ENCODE measurements at places on chromosomes 6 and 20. TPM values are rescaled to one million over a fixed set of nuclear protein-coding genes. Genes with fewer than 3 reads are reported as not detected.

GRCh38 chr6:36102853-36103252, 27.5 kb upstream of the MAPK13 start:
- no peak for DNase-seq

GRCh38 chr6:162973151-162973872, 245.5 kb downstream of the PACRG start:
- peak; percentile 48 for DNase-seq

DNA sequence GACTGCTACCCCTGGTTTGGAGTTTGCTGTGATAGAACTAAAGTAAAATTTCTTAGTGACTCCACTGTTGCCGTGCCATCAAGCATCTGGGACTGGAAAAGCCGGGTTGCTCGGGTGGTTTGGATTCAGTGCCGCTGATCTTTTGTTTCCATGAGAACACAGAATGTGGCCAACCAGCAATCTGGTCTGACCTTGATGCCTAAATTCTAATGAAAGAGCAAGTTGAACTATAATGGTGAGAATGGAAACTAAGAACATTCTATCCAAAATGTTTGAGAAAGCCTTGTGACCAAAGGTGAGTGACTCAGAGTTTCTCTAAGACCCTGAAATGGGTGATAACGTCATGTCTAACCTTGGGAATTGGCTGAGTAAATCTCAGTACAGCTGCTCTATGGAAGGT, 9.9 kb upstream of the PI16 start:
- DNase-seq, result no peak

- DNase-seq, result no peak
Observed at GRCh38 chr6:4512051-4512471, 264.1 kb upstream of the CDYL start.

DNA sequence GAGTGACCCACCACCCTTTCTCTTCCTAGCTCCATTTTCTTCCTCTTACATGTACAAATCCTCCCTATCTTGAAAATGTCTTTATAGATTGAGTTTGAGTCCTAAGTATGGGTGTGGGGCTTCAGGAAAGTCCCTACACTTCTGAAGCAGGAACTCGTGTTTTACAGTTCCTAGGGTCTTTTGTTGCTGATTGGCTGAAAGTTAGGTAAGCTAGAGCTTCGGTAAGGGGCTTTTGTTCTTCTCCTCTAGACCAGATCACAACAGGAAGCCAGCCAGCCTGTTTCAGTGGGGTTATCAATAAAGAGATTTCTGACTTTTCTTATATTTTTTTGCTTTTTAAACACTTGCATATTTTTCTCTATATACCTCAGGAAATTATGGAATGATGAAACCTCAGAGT, 51.3 kb downstream of the CNR1 start:
- no peak for DNase-seq

- no peak for DNase-seq
Observed at GRCh38 chr6:13812359-13812642, 2.1 kb downstream of the MCUR1 start.

DNA sequence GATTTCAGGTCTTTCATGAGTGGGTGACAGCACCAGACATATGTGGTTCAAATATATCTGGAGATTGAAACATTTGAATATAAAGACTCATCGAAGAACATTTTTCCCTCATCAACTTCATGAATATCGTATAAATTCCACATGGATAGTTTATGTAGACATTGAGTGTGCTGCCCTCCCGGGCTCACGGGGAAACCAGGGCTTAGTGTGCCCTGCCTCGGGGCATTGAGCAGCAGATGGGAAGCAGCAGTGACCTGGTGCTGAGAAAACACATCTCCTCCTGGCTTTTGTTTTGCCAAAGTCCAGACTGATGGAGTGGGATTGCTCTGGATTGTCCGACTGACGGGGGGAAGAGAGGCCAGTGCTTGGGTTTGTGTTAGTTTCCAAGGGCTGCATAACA, 17.8 kb upstream of the SLC2A12 start:
- no peak for DNase-seq

DNA sequence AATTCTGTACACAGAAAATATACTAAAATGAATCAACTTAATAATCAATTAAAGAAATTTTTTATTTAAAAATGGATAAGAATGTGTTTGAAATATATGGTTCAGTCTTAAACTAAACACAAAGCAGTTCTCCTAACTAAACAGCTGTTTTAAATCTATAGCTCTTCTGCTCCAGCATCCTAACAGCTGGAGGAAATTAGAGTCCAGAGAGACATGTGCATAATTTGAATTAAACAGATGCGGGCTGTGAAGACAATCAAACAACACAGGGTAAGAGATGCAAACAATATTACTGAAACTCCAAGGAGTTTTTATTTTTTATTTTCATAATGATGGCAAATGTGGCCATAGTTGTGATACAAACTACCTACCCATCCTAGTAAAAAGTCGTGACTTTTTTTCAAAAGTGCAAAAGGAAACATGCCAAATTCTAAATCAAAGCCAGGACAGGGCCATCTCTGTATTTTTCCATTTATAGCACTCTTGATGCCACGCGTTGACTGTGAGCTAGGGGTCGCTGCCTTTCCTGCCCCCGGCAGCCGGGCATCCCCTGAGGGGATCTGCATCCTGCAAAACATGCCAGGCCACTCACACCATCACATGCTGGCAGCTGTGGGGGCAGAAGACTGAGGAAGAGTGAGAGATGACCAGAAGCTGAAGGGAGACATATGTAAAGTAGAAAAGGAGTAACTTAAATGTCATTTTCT, 310.6 kb downstream of the PRKN start:
- no peak for DNase-seq

GRCh38 chr6:30703011-30703410, 12.2 kb upstream of the NRM start:
- DNase-seq, result no peak

DNA sequence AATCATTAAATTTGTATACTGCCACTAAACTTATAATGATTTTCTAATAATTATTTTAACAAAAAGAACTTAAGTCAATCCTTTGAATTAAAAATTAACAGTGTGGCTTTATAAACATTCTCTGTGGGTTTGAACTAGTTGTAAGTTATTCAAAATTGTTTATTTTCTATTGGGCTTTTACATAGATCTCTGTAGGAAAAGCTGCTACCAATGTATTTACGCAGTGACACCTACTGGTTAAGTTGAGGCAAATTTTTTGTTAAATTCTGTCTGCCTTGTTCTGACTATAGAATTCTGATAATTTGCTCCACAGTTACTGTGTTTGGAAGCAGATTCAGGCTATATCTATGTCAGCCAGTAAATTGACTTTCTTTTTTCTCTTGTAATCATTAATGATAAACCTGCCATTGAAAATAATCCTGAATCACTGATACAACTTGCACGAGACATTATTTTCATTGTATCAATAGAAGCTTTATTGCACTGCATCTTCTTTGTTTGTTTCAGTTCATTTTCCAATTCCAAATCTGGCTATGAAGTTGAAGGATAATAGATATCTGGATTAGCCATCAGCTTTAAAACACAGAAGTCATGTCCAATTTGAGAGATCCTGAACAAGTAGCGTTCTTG, 66.0 kb upstream of the UTRN start:
- no peak for DNase-seq

- no peak for DNase-seq
Observed at GRCh38 chr6:14059791-14060436, 57.7 kb upstream of the CD83 start.

GRCh38 chr20:35953387-35954199, 709 bp downstream of the SCAND1 start:
- DNase-seq, result peak; percentile 79

DNA sequence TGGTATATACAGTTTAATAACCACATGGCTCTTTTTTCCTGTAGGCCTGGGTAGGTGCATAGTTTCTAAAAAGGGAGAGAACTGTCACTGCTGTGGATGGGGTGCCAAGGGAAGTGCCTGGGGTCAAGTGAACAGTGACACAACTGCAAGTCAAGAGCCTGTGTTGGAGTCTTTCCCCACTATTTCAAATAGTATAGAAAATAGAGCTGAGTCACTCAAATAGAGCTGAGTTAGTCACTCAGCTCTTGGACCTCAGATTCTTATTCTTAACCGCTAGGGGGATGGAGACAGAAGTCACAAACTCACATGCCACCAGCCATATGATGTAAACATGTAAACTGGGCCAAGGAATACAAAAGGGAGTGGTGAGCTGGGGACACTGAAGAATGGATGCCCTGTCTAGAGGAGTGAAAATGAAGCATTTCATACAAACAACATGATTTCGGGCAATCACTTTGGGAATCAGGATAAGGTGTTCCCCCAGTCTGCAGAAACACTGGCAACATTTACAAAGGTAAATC, 2.1 kb downstream of the NQO2 start:
- DNase-seq, result peak; percentile 76

DNA sequence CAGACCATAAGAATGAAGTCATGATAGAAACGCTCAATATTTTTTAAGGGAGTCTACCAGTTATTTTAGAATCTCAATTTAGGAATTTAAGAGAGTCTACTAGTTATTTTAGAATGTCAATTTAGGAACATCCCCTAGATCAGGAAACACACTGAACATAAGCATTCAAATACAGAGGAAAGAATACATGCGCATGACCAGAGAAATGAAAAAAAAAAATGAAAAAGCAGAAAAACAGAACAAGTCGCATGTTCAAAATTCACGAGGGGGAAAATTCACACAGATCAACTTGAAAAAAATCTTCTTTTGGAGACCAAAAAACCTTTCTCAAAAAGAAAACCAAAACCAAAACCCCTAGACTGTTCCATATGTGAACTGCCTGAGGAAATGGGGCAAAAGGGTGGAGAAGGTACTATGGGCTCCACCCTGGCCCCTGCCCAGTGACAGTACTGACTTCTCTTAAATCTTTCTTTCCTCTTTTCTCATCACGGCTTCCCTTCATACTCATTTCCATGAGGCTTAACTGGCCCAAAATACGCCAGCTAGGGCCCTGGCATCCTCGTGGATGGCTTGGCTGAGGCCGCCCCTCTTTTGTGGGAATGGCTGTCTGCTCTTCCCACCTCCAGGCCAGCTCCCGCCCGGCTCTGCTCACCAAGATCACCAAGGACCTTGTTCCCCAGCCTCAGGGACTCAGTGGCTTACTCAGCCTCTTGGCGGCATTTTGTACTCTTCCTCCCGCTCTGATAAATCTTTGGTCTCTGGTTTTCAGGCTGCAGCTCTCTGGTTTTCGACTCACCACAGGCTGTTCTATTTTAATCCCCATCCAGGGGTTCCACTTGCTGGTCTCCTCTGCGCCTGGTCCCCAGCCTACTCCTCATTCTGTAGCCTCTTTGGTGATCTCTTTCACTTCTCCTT, 11.2 kb downstream of the ZBTB2 start:
- peak; percentile 25 for DNase-seq

DNA sequence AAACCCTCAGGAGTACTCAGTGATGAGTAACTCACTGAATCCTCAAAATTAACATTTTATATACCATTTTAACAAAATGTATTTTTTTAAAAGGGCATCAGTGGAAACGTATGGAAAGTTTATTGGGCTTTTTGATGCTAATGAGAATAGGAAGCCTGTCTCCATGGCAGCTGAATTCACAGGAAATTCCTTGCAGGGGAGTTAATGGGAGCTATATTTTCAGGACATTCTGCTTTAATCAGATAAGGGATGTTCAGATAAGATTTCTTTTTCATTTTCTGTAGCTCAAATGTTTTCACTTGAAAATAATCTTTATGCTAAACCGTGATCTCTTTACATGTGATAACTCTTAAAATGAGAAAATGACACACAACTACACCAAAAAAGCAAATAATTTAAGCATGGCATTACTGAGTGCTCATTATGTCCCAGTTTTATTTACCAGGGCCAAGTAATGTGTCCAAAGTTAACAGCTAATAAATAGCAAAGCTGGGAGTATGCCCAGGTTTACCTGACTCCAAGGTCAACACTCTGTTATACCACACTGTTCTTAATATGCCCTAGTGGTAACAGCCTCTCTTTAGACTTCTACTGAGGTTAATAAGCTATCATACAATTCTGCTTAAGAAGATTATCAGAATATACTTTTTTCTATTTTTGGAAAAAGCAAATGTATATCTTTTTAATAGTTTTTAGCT, 348.1 kb downstream of the GRIK2 start:
- DNase-seq, result no peak

DNA sequence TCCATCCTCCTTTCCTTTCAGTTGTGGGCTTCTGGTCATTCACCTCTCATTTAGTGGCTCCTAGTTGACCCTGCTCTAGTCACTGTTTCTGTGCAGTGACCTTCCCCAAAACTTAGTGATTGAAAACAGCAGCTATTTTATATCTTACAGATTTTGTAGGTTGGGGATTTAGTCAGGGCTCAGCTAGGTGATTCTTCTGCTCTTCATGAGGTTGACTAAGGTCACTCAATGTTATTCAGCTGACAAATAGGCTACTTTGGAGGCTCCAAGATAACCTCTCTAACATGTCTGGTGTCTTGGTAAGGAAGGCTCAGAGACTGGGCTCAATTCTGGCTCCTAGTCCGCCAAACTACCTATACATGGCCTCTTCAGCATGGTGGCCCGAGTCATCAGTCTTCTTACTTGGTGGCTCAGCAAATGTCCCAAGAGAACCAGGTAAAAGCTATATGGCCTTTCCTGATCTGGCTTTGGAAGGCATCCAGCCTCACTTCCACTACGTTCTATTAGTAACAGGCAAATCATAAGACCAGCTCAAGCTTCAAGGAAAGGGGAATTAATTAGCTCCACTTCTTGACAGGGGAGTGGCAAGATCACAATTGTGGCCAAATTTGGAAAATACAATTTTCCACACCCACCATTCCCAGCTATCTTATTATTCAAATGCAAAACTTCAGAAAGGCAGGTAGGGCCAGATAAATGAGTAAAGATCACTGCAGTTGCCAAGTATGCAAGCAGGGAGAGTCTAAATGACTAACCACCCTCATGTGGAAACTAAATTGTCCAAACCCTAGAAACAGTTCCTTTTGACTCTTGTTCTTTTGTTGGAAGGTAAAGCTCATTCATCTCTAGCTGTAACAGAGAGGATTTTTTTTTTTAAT, 50.5 kb upstream of the LTV1 start:
- no peak for DNase-seq

GRCh38 chr6:84432619-84433018, 205.2 kb upstream of the CEP162 start:
- DNase-seq, result no peak

- DNase-seq, result peak; percentile 85
Observed at GRCh38 chr20:63698739-63699465, 2.5 kb downstream of the TNFRSF6B start.

- no peak for DNase-seq
Observed at GRCh38 chr20:584971-585301, 25.2 kb downstream of the TCF15 start.

- DNase-seq, result no peak
Observed at GRCh38 chr6:170522565-170523183, 30.4 kb downstream of the PSMB1 start.

- peak; percentile 33 for DNase-seq
Observed at GRCh38 chr20:19815553-19815991, 57.5 kb downstream of the RIN2 start.

Gene HLA-DMB
- 2.9 TPM for polyA plus RNA-seq

Gene LY6G6F
- polyA plus RNA-seq, result not detected

Gene MYB
- polyA plus RNA-seq, result 0.04 TPM

Gene PKIB
- 0.47 TPM for polyA plus RNA-seq

Gene DNPH1
- 55.9 TPM for polyA plus RNA-seq

Gene TINAG
- 0.04 TPM for polyA plus RNA-seq

Gene WFDC8
- not detected for polyA plus RNA-seq

Gene SNAP91
- polyA plus RNA-seq, result not detected

Gene PI16
- 1.2 TPM for polyA plus RNA-seq

Gene SSR1
- polyA plus RNA-seq, result 39.0 TPM

Gene VIP
- polyA plus RNA-seq, result 0.30 TPM

Gene BTN3A1
- 3.3 TPM for polyA plus RNA-seq

Gene RIN2
- 5.5 TPM for polyA plus RNA-seq

Gene POU3F2
- not detected for polyA plus RNA-seq

Gene OPRM1
- not detected for polyA plus RNA-seq

Gene HLA-DPB1
- 11.1 TPM for polyA plus RNA-seq
